CD4-positive, alpha-beta T cell treated with Interferon alpha-2 for 1 hour (primary cell): ENCODE measurements at places on chromosomes 4 and X.

DNA sequence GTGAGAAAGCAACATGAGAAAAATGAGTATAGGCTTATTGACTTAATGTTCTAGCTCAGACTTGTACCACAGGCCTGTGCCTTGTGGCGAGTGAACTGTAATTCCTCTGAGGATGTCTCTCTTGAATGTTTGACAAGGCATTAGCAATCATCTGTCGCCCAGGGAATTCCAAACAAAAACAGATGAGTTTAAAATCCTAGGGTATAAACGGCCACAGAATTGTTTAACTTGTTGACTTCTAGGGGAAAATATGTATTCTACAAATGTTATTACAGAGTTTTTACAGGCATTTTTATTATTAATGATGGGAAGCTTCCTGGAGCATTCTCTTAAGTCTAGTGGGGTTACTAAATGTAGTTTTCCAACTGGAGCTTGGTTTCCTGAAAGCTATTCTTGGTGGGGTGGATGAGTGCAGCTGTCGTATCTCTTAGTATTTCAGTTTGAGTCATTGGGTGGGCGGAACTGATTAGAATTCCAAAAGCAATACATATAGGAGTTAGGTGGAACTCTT, 40.6 kb downstream of the ARHGAP10 start:
- DNase-seq, result no peak

GRCh38 chr4:154502111-154502510, 10.5 kb upstream of the DCHS2 start:
- DNase-seq, result no peak

DNA sequence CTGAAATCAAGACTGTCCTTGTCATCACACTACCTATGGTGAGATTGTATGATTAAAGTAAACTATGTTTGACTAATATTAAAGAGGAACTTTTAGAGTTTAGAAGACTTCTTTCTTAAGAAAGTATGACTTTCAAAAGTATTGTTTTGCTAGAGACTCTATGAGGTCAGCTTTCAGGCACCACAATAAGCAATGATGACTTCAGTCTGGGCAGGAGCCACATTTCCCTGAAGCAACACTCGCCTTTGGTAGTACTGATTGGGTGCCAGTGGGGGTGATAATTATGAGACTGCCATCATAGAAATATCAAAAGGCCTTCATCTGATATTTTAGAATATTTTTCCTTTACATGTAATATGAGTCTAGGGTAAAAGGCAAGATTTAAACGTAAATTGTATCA, 212.6 kb downstream of the DTHD1 start:
- no peak for DNase-seq

DNA sequence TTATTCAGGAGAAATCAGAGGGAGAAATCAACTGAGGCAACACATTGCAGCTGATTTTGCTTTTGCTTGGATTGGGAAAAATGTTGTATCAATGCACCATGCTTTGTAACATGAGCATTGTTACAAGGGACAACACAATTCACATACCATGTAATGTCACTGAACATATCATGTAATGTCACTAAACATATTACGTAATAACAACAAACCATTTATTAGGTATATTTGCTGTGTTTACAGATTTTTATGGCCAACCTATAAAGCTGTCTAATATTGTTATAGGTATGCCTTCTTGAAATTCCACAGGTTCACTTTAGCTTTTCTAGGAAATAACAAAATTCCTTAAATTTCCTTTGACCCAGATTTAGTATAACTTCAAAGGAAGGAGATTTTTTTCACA, 5.0 kb upstream of the HERC3 start:
- DNase-seq, result no peak

DNA sequence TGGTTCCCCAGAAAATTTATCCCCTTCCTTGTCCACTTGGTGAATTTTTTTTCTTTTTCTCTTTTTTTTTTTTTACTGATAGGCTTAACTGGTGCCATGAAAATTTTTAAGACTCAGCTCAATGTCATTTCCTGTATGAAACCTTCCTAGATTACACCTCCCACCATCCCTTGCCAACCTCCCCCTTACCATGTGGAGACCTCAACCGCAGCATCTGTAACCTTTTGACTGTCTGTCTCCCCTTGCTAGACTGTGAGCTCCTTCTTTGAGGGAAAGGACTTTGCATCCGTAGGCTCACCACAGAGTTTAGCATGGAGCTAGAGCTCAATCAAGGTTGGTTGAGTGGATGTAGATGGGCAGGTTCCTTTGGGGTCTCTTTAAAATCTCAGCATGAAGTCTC, 5.2 kb upstream of the PGRMC1 start:
- DNase-seq, result no peak

- DNase-seq, result no peak
These were observed 99.7 kb downstream of the TSPAN7 start for GRCh38 chrX:38661103-38661441.

- no peak for DNase-seq
These were observed 164.4 kb downstream of the FBXO8 start for GRCh38 chr4:174119051-174119450.
